ENCODE measurements at places on chromosomes 6 and 20. TPM values are rescaled to one million over a fixed set of nuclear protein-coding genes. Genes with fewer than 3 reads are reported as not detected.

DNA sequence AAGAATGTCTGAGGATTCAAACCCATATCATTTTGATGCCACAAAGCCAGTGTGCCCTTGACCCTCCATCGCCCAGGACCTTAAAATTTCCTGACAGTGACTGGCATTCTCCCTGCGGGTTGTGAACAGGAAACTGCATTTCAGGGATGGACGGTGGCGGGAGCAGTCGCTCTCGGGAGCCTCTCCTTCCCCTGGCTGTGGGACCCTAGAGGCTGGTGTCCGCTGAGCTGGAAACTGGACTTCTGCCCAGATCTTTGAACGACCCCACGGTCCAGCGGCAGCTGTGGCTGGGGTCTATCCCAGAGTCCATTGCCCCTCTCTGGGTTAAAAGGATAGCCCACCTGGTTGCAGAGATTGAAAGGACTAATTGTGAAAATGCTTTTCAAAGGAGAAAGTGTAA lies 1.4 kb upstream of the SEC63 start:
- no peaks in the 10 kb centered on the region for H3K36me3 ChIP-seq
- no peaks in the 10 kb centered on the region for H3K27me3 ChIP-seq
- H3K4me3 ChIP-seq: no peak overlapping the region
- H3K4me1 ChIP-seq: peaks cover 12% of the 10 kb centered on the region

- no peak overlapping the region for H3K4me3 ChIP-seq
- DNase-seq: no peak
- H3K4me1 ChIP-seq: peaks cover 5% of the 10 kb centered on the region
- H3K36me3 ChIP-seq: no peaks in the 10 kb centered on the region
- H3K27me3 ChIP-seq: no peaks in the 10 kb centered on the region
Observed at GRCh38 chr6:52995913-52996645, 995 bp upstream of the GSTA4 start.

DNA sequence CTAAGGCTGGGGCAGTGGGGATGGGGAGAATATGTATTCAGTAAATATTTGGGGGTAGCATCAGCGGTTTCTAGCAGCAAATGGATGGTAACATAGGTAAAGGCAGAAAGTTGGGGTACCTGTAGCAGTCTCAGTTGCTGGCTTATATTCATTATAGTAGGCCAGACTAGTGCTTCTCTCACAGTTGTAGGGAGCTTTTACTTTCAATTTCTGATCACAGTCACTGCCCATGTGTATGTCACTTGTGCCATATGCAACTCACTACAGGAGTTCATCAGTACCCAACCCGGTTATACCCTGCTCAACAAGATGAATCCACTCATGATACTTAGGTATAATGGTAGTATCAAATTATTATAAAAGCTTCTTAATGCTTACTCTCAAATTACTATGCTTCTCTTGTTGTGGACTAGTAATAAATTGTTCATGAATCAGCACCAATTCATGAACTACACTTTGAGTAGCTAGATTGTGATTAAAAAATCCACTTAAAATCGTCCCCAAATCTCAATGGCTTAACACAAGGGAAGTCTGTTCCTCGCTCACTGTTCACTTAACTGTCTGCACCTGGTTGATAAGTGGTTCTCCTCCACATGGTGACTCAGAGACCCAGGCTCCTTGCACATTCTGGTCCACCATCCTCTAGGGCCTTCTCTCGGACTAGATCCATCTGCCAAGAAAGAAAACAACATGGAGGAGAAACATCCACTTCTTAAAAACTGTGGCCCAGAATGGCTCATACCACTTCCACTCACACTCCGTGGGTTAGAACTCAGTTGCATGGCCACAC lies 31.3 kb upstream of the MYLIP start:
- H3K36me3 ChIP-seq: no peaks in the 10 kb centered on the region
- no peak for DNase-seq
- no peaks in the 10 kb centered on the region for H3K27me3 ChIP-seq
- H3K4me1 ChIP-seq: no peaks in the 10 kb centered on the region
- no peak overlapping the region for H3K27ac ChIP-seq

DNA sequence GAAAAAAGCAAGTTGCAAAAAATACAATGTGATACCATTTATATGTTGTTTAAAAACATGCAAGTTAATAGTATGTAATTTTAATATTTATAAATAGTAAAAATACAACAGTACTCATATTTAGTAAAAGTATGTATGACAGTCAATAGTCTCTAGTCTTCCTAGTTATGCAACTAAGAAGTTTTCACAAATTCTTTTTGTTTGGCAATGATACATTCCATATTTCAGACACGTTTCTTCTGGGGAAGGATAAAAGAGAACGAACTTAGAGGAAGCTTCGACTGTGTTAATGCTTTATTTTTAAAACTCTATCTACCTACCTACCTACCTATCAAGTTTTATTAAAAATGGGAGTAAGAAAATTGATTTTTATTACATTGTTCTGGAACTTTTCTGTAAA lies 77.7 kb downstream of the UBE3D start:
- H3K36me3 ChIP-seq: no peaks in the 10 kb centered on the region

GRCh38 chr6:132703936-132704335 lies 9.9 kb downstream of the VNN1 start:
- no peak overlapping the region for H3K27ac ChIP-seq
- H3K36me3 ChIP-seq: no peaks in the 10 kb centered on the region
- no peak overlapping the region for H3K4me3 ChIP-seq
- H3K27me3 ChIP-seq: no peaks in the 10 kb centered on the region
- no peaks in the 10 kb centered on the region for H3K4me1 ChIP-seq
- no peak for DNase-seq

GRCh38 chr6:30542404-30542725 lies 13.9 kb downstream of the GNL1 start:
- no peaks in the 10 kb centered on the region for H3K27me3 ChIP-seq
- peak overlapping the region; percentile 3 for H3K27ac ChIP-seq
- H3K4me1 ChIP-seq: no peaks in the 10 kb centered on the region
- no peak for DNase-seq

GRCh38 chr6:104943781-104944180 lies 13.1 kb upstream of the LIN28B start:
- H3K4me1 ChIP-seq: no peaks in the 10 kb centered on the region
- DNase-seq: no peak
- H3K4me3 ChIP-seq: no peak overlapping the region
- no peaks in the 10 kb centered on the region for H3K36me3 ChIP-seq
- H3K27ac ChIP-seq: no peak overlapping the region

DNA sequence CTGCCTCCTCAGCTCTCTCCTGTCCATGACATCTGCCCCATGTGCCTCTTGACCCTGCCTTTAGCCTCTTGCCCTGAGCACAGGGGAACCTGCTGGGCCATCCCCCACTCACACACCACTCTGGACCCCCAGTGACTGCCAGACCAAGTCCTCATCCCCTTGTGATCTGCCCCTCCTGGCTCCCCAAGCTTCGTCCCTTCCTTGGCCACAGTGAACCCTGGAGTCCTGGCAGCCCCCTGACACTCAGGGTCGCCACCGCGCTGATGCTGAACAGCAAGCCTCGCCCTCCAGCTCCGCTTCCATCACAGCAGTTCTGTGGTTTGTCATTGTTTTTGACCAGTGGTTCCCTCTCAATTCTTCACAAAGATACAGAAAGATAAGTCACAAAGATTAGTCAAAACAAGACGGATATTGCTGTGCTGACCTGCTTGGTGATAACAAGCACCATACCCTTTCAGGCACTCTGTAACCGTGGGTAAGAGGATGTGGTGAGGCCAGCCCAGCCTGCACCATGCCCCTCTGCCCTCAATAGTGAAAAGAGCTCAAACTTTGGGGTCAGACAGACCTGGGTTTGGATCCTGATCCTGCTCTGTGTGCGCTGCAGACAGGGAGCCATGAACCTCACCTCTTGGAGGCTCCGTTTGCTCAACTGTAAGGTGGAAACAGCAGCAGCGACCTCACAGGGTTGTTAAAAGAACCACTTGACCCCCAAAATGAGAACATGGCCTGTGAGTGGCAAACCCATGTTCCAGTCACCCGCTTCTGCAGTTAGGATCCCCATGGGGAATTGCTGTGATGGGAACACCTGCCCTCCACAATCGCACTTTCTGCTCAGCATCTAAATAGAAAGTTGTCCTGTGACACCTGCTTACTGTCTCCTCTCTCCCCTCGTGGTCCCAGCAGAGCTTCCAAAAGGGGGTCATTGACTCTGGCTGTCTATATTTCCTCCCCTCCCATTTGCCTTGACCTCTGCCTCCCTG lies 114.5 kb downstream of the TOX2 start:
- H3K4me1 ChIP-seq: no peaks in the 10 kb centered on the region
- DNase-seq: no peak
- no peak overlapping the region for H3K4me3 ChIP-seq
- no peak overlapping the region for H3K27ac ChIP-seq
- no peaks in the 10 kb centered on the region for H3K36me3 ChIP-seq
- H3K27me3 ChIP-seq: no peaks in the 10 kb centered on the region

DNA sequence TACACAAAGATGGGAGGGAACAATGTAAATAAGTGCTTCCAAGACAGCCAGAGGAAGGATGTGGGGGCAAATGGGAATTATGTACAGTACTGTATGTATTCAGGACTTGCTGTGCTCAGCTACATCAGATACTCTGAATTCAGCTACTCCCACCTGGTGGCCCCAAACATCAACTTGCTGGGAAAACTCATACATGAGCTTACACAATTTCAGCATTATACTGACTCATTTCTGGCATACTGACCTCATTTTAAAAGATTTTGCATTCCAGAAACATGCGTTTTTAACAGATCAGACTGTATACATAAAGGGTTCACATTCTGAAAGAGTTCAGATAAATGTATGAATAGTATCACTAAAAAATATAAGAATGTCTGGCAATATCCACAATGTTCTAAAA lies 59.7 kb downstream of the GPX5 start:
- DNase-seq: no peak
- no peaks in the 10 kb centered on the region for H3K36me3 ChIP-seq
- no peak overlapping the region for H3K4me3 ChIP-seq
- no peaks in the 10 kb centered on the region for H3K27me3 ChIP-seq

GRCh38 chr6:131117878-131118277 lies 17.4 kb upstream of the AKAP7 start:
- DNase-seq: no peak
- no peaks in the 10 kb centered on the region for H3K27me3 ChIP-seq
- no peak overlapping the region for H3K4me3 ChIP-seq
- no peaks in the 10 kb centered on the region for H3K4me1 ChIP-seq
- no peak overlapping the region for H3K27ac ChIP-seq

DNA sequence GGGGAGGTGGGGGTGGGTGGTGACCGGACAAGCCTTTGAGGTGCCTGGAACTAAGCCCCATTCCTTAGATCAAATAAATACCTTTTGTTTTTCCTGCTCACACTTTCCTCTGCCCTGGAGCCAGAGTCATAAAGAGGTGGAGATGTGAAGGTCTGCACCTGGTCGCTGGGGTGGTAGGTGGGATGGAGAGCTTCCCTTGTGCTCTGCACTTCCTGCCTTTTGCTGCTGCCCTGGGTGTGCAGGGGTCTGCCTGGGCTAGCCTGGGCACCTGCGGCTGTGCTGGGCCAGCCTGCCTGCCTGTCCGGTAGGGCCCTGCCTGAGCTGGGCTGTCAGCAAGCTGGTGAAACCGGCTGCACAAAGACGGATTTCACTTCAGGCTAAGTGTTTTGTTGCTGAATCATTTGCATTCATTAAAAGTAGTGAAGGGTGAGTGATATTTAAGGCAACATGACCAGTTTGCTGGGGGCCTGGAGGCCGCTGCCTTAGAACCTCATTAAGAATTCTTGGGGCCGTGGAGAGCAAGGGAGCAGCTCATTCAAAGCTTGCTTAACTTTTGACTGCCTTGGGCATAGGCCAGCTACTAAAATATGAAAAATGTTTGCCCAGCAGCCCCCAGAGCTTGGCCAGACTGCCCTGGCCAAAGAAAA lies 20.5 kb downstream of the PTK7 start:
- DNase-seq: no peak
- no peaks in the 10 kb centered on the region for H3K4me1 ChIP-seq
- H3K4me3 ChIP-seq: no peak overlapping the region
- no peak overlapping the region for H3K27ac ChIP-seq
- no peaks in the 10 kb centered on the region for H3K36me3 ChIP-seq

- H3K4me1 ChIP-seq: no peaks in the 10 kb centered on the region
- DNase-seq: no peak
- no peak overlapping the region for H3K27ac ChIP-seq
- no peaks in the 10 kb centered on the region for H3K36me3 ChIP-seq
Observed at GRCh38 chr6:79246891-79247290, 12.4 kb upstream of the HMGN3 start.

DNA sequence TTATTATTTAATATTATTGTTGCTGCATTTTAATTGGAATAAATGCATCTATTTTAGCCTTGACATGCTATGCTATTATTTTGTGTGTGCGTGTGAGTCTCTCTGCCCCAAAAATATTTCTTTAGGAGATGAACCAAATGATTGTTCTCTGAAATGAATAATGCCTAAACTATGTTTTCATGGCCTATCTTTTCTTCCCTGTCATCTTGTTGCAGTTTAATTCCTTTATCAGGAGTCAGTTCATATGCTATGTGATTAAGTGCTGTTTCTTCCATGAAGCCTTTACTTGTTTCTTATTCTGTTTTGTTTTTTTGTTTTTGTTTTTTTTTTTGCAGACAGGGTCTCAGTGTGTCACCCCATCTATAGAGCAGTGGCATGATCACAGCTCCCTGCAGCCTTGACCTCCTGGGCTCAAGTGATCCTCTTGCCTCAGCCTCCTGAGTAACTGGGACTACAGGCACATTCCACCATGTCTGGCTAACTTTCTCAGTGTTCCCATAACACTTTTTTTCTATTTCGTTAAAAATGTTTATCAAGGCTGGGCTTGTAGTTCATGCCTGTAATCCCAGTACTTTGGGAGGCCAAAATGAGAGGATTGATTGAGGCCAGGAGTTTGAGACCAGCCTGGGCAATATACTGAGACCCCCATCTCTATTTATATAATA lies 25.7 kb downstream of the TPX2 start:
- H3K27me3 ChIP-seq: no peaks in the 10 kb centered on the region
- H3K36me3 ChIP-seq: no peaks in the 10 kb centered on the region
- DNase-seq: no peak
- no peak overlapping the region for H3K4me3 ChIP-seq
- H3K4me1 ChIP-seq: no peaks in the 10 kb centered on the region

GRCh38 chr20:1776681-1777475 lies 118.3 kb upstream of the SIRPA start:
- H3K27me3 ChIP-seq: no peaks in the 10 kb centered on the region
- peak overlapping the region; percentile 57 for H3K4me3 ChIP-seq
- H3K36me3 ChIP-seq: no peaks in the 10 kb centered on the region

DNA sequence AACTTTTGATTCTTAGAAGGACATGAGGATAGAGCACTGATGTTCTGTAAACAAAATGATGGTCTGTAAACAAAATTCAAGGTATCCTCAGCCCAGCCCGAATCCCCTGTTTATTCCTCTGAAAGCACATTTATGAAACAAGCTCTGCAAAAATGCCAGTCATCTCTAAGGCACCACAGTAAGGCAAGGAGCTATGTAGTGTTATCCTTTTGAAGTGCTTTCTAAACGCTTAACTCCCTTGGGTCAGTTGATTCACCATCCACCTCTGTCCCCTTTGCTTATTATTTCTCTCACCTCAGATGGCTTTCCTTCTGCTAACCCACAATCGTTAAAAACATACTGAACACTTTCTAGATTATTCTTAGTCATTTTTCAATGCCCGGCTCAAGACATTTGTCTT lies 93.8 kb downstream of the ATXN1 start:
- H3K36me3 ChIP-seq: no peaks in the 10 kb centered on the region
- no peak overlapping the region for H3K27ac ChIP-seq
- H3K27me3 ChIP-seq: no peaks in the 10 kb centered on the region
- DNase-seq: no peak
- no peak overlapping the region for H3K4me3 ChIP-seq

CCN6 gene
- total RNA-seq: not detected

LZTS3 gene
- total RNA-seq: 5.1 TPM

NCOA3 gene
- 14.9 TPM for total RNA-seq

VPS16 gene
- total RNA-seq: 18.8 TPM

SLC25A27 gene
- 13.7 TPM for total RNA-seq

ZSWIM3 gene
- 2.0 TPM for total RNA-seq

PNLDC1 gene
- not detected for total RNA-seq

C6orf52 gene
- total RNA-seq: not detected

CCN5 gene
- total RNA-seq: 1.4 TPM

SLC17A2 gene
- 40.7 TPM for total RNA-seq

All from right lobe of liver (tissue), 6 donors.